Left renal pelvis (tissue), 4 donors: ENCODE measurements at places on chromosomes 2 and 18. TPM values are rescaled to one million over a fixed set of nuclear protein-coding genes. Genes with fewer than 3 reads are reported as not detected.

Gene EIF2B4
- 49.3 TPM for polyA plus RNA-seq

Gene RAX
- polyA plus RNA-seq, result not detected

Gene REG3A
- not detected for polyA plus RNA-seq

Gene ALPI
- not detected for polyA plus RNA-seq

Gene MRPS5
- polyA plus RNA-seq, result 71.9 TPM

Gene IHH
- polyA plus RNA-seq, result 2.5 TPM

Gene LBX2
- polyA plus RNA-seq, result 2.7 TPM

Gene GALR1
- polyA plus RNA-seq, result 0.19 TPM

Gene ANKRD30BL
- polyA plus RNA-seq, result 0.57 TPM

Gene SLC16A14
- polyA plus RNA-seq, result 4.7 TPM

Gene FABP1
- 27.5 TPM for polyA plus RNA-seq

Gene BOD1L2
- polyA plus RNA-seq, result not detected

Gene RRM2
- 60.6 TPM for polyA plus RNA-seq
